ENCODE measurements at places on chromosomes 3 and 15. TPM values are rescaled to one million over a fixed set of nuclear protein-coding genes. Genes with fewer than 3 reads are reported as not detected.

The PCSK6 gene
- polyA plus RNA-seq, result 1.4 TPM

The MORC1 gene
- polyA plus RNA-seq, result not detected

The TRIM59 gene
- 0.78 TPM for polyA plus RNA-seq

The CDHR4 gene
- not detected for polyA plus RNA-seq
